ENCODE measurements at places on chromosomes 1 and 21.
A peak's percentile ranks its signal among the peaks of the same experiment; 100 is the strongest.

- DNase-seq = no peak
Measured at GRCh38 chr1:221166559-221167318, 287.5 kb downstream of the HLX start.

DNA sequence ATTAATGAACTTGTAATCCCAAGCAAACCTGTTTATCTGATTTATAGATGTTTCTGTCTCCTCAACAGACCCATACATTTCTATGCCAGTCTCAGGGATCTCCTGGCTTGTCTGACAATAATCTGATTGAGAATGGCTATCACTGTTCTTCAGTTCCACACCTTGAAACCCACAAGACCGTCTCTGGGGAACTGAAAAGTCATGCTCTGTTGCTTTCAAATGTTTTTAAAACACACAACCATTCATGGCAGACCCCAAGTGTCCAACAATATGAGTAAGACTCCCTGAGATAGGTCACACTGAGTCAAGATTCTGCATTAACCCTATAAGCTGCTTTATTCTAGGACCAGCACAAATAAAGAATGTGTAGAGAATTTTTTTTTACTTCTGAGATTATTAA, 611.2 kb upstream of the PLXNA2 start:
- no peak for DNase-seq

- no peak for DNase-seq
Measured at GRCh38 chr1:79040424-79041082, 34.0 kb upstream of the ADGRL4 start.

GRCh38 chr21:31893851-31894415, 21.1 kb downstream of the HUNK start:
- no peak for DNase-seq

- no peak for DNase-seq
Measured at GRCh38 chr1:10733474-10734366, 62.7 kb downstream of the CASZ1 start.

DNA sequence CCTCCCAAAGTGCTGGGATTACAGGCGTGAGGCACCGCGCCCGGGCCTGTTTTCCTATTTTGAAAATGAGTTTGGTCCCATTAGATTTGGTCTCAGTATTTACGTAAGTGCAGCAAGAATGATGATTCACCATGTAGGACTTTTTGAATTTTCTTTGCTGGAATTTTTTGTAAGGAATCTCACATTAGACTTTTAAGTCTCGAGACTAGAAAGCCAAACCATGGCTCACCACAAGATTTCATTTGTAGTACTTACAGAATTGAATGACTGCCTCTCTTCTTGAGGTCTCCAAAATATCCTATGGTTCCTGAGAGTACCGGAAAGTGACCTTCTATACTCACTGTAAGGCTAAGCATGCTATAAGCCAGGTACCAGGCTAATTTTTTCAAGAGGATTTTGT, 325 bp downstream of the OR14A2 start:
- no peak for DNase-seq

DNA sequence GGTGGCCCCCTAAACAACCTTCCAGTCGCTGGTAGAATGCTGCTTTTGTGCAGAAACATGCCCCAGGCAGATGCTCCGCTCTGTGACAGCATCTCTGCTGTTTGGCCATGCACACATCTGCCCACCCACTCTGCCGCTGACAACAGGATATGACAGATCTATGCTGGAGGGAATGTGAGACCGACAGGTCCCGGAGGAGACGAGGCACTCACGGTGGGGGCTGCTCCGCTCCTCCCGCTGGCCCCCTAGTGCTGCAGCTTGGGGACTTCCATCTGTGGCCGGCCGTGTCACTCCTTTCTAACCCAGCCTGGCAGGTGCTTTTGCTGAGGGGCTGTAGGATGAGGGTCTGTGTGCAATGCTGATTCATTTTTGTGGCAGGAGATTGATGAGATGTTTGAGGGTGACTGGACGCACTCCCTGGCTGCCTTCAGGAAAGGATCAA, 49.1 kb upstream of the DMRTB1 start:
- DNase-seq = no peak

DNA sequence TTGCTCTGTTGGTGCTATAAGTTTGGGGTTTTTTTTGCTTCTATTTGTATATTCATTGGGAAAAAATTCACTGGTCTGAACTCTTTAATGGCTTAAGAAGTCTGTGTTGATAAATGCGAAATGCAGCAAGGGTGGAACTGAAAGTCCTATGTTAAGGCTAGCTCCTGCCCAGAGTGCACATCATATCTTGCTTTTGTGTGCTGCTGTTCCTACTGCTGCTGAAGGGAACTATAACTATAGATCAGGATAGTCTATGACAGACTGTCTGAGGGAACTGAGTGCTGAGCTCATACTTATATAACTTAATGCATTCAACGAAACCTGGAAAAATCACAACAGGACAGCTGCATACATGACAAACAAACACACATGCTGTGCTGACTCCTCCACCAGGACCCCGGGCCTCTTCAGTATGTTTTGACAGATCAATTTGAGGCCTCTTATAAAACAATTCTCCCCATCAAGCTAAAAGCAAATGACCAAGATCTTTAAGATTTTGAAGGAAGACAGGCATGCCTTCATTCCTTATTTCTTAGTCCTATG, 1031.5 kb upstream of the ADGRL2 start:
- DNase-seq = no peak

DNA sequence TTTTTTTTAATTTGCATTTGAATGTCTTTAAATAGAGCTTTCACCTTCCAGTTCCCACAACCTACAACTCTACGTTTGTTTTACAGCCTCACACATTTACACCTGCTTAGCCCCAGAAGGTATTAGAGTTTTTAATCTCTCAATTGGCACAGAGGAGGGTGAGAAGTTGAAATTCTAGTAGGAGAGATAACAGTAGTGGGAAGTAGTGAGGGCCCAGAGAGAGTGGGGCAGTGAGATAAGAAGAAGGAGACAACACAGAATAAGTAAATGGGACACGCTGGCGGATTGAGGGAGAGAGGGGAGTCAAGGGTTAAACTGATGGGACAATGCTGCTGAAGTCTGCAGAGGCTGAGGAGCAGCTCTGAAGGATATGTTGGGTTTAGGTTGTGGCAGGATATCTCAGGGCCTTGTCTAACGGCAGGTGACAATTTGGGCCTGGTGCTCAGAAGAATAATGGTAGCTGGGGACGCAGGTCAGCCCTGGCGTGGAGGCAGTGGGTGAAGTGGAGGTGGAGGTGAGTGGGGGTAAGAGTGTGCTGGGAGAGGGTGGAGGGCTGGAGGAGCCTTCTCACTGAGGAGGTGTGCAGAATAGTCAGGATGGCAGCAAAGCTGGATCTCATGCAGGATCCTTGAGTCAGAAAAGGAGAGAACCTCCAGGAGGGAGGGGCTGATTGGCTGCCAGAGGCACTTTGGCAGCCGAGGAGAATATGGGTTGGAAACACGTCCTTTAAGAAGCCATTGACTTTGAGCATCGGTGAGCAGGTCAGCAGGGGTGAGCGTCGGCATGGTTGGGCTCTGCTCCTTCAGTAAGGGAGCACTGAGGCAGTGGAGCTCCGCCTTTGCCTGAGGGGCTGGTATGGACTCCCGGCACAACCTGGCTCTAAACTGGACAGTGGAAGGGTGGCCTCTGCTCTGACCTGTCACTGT, 72.9 kb downstream of the SYT6 start:
- no peak for DNase-seq

DNA sequence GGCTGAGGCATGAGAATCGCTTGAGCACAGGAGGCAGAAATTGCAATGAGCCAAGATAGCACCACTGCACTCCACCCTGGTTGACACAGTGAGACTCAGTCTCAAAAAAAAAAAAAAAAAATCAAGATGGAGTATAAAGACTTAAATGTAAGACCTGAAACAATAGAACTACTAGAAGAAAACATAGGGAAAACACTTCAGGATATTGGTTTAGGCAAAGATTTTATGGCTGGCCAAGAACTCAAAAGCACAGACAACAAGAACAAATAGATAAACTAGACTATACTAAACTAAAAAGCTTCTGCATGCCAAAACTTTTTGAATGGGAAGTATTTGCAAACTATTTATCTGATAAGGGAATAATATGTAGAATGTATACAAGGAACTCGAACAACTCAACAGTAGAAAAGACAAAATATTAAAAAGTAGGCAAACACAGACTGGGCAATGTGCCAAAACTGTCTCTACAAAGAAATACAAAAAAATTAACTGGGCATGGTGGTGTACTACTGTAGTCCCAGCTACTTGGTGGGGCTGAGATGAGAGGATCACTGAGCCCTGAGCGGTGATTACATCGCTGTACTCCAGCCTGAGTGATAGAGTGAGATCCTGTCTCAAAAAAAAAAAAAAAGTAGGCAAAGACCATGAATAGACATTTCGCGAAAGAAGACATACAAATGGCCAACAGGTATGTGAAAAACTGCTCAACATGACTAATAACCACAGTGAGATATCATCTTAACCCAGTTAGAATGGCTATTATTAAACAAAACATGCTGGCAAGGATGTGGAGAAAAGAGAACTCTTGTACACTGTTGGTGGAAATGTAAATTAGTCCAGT, 25.3 kb downstream of the DTL start:
- DNase-seq = no peak

GRCh38 chr1:8873506-8874229, 4.8 kb downstream of the ENO1 start:
- peak; percentile 71 for DNase-seq

DNA sequence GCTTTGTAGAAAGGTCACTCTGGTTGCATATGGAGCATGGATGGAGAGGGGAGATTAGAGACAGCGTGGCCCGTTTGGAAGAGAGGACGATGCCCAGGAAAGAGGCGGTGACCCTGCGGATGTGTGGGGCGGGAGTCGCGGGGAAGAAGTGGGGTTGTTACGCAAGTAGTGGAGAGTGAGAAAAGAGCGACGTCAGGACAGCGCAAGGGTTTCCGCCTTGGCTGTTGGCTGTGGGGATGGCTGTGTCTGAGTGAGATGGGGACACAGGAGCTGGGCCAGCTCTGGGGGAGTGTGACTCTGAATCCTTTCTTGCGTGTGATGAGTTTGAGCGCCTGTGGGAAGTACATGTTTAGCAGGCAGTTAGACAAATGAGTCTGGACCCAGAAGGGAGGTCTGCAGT, 3.8 kb downstream of the B4GALT2 start:
- DNase-seq = no peak

- DNase-seq = no peak
Measured at GRCh38 chr21:39582749-39583148, 30.0 kb upstream of the B3GALT5 start.

GRCh38 chr21:45534636-45535331, 7.5 kb downstream of the SLC19A1 start:
- no peak for DNase-seq

GRCh38 chr1:186681801-186682200, 1.6 kb upstream of the PTGS2 start:
- DNase-seq = no peak

- DNase-seq = no peak
Measured at GRCh38 chr1:74583397-74583796, 71.0 kb upstream of the LRRC53 start.

- DNase-seq = no peak
Measured at GRCh38 chr21:26425576-26425975, 147.5 kb downstream of the CYYR1 start.

DNA sequence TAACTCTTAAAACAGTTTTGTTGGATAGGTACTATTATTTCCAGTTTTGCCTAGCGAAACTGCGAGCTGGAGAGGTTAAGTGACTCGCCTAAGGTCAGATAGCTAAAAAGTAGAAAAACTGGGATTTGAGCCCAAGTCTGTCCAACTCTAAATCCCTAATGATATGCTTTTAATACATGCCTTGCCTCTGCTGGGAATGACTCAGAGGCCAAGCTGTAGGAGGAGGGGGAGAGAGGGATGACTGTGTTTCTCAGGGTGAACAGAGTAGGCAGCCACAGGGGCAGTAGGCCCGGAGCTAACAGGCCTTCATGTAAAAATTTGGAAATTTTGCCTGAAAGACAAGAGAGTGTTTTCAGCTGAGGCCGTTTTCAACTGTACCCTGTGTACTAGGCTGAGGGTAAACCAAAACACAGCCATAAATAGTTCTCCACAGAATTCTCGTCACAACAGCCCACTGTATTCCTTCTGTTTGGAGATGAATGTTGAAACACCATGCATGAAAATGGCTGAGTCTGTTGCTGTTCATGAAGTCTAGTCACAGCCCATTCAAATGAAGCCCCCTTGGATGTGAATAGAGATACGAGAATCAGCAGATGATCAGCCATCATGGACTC, 107.5 kb upstream of the HOOK1 start:
- no peak for DNase-seq

DNA sequence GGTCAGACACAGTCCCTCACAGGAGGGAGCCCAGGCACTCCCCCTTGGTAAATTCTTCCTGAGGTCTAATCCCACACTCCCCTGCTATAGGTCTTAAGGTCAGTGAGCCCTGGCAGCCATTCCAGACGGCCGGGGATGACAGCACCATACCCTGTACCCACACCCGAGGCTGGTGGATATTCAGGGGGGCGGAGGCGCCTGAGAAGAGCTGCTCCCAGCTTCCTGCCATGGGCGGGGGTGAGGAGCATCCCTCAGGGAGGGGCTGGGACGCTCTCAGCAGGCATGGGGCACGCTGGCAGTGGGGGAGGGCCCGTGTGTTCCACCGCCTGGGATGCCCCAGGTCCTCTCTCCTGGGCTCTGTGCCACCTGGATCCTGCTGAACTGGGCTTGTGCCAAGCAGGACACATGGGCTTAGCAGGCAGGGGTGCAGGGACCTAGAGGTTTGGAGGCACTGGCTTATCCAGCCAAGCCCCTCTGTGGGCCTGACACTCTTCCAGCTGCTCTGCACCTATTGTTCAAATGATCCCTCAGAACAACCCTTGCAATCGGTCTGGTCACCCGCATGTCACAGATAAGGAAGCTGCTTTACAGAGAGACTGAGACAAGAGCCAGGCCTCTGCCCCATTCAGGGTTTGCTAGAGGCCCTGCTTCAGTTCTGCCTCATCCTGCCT, 5.7 kb upstream of the ADGRB2 start:
- DNase-seq = no peak

GRCh38 chr1:65149351-65150107, 1.5 kb downstream of the AK4 start:
- DNase-seq = no peak

DNA sequence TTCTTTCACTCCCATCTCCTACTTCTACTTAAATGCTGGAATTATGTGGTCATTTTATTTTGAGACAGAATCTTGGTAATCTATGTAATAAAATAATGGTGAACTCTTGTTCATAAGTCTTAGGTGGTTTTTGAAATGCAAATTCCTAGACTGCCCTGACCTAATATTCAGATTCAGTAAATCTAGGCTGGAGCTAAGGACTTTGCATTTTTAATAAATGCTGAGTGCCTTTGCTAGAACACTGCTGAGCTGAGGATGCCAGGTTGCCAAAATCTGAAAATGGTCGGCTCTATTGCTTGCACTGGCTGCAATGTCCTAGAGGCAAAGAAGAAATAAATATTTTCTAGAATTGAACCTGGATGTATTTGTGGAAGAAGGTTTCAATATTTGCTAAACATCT, 187.4 kb downstream of the HMCN1 start:
- no peak for DNase-seq

Data from stimulated activated CD8-positive, alpha-beta memory T cell treated with anti-CD3 and anti-CD28 coated beads, Interleukin-4, amount 100 ng/mL, for 4 hours (primary cell).